ENCODE measurements at places on chromosomes 11 and 22.

DNA sequence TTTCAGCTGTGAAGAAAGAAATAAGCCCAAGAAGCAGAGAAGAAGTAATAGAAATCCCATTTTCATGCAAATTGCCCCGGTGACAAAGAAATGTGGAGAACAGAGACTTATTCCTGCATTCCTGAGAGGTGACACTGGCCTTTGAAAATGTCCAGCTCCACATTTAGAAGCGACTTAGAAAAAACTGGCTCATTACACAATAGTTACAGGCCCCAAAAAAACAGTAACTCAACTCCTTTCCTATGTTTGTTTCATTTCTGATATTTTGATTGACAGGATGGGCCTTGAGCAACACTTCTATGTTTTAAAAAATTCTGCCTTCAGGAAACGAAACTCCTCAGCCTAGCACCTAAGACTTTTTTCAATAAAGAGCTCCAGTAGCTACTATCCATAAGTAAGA, 726.9 kb upstream of the TENM4 start:
- DNase-seq = no peak

DNA sequence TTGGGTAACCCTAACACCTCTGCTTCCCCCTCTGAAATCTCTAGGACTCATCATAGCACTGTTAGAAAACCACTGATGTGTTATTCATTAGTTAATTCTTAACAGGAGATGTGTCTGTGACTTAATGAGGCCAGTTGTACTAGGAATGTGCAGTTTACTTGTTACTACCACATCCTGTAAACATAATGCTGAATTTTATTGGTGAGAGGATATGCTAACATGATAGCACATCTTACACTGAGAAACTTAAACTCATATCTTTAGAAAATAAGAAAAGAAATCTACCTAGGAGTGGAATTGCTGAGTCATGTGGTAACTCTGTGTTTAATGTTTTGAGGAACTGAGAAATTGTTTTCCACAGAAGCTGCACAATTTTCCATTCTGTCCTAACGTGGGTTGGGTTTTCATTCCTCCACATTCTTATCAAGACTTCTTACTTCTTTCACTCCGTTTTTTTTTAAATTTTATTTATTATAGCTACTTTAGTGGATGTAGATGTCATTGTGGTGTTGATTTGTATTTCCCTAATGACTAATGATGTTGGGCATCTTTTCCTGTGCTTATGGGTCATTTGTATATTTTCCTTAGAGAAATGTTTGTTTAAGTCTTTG, 33.7 kb downstream of the RNF121 start:
- no peak for DNase-seq

DNA sequence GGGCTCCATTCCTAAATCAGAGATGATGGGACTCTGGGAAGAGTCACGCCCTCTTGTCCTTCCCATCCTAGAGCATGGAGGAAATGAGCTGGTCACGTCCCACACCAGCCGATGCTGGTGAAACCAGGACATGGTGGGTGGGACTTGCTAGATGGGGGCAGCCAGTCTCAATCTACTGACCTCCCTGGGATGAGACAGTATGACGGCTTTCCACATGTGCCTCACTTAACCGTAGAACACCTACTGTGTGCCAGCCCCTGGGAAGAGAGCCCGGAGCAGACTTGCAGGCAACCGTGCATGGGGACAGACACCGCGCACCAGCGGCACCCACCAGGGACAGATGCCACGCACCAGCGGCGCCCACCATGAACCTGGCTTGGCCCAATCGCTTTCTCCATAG, 3.8 kb downstream of the OSBPL5 start:
- DNase-seq = no peak

GRCh38 chr11:43944761-43945311, 2.4 kb downstream of the C11orf96 start:
- DNase-seq = peak; percentile 54

DNA sequence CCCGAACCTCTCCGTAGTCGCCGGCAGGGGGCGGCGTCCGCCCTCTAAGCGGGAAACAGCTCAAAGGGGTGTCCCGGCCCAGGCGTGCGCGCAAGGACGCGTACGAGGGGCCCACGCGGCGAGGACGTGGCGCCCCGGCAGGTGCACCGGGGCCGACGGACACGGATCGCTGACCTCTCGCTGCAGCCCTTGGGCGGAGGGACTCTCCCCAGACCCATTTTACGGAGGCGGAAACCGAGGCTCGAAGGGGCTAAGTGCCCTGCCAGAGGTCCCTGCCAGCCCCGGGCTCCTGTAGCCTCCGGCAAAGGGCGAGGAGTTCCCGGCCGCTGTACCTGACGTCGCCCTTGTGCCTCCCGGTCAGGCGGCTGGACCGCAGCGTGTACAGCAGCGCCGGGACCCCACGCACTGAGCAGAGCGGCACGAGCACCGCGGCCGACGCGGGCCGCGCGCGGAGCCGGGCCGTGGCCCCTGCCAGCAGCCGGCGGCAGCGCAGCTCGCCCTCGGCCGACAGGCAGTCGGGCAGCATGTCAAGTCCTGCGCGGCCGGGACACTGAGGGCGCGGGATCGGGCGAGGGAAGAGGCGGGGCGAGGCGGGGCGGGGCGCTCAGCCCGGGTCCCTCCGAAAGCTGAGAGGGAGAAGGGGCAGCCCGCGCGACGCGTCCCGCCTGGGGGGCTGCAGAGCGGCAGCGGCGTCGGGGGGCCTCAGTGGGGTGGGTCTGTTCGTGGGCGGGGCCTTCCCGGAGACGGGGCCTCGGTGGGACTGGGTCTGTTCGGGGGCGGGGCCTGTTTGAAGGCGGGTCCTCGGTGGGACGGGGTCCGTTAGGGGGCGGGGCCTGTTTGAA, at the start of gene NUDT8:
Gene NUDT8 (minus strand): TSS at position 552 of the 842 bp plus-strand sequence. CDS start 26 bp downstream, at position 526.
- DNase-seq = peak; percentile 82

- no peak for DNase-seq
These were observed 26.4 kb upstream of the OAF start for GRCh38 chr11:120184371-120184945.

DNA sequence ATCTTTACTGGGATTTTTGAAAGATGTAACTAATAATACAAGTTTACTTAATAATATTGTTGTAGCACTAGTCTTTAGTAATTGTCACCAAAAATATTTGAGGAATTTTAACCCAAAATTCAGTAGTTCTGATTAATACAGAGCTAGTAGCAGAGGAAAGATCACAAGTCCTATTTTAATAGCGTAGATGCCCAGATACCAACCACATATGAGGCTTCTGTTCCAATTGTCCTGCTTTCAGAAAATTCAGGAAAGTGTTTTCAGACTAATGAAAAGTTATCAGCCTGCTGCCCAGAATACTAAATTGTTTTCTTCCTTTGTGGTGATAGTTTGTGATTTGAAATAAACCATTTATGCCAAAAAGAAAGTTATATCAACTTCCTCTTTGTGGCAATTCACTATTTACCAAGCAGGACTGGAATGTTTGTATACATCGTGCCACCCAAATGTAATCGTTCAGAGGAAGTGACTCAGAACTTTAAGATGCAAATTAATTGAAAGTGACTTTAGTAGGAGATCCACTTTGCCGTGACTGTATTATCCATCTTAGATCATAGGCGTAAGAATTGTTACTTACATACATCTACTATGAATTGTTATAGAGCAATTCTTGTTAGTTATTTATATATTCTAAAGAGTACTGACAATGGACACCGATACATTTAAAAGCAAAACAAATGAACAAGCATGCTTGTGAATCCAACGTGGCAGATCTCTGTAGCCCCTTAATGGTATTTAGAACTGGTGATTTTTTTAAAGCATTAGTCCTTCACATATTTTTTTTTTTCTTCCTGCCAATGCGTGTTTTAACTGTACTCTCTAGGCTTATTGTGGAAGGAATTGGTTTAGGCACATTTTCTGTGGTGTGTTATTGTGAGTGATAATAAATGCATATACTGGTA, 231.0 kb downstream of the DDX10 start:
- DNase-seq = no peak

DNA sequence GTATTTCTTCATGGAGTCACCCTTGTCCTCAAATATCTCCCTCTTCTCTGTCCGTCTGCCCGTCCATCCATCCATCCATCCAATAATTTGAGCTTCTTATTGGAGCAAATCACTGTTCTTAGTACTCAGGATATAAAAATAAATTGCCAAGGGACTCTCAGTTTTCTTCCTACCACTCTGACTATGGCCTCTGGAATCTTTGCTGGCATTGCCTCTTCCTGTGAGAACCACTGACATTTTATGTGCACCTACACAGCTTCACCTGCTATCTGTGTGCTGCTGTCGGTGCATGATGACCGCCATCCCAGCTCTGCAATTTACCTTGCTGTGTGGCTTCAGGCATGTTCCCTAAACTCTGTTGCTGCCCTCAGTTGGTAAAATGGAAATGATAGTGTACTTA, 37.9 kb downstream of the TEAD1 start:
- DNase-seq = no peak

DNA sequence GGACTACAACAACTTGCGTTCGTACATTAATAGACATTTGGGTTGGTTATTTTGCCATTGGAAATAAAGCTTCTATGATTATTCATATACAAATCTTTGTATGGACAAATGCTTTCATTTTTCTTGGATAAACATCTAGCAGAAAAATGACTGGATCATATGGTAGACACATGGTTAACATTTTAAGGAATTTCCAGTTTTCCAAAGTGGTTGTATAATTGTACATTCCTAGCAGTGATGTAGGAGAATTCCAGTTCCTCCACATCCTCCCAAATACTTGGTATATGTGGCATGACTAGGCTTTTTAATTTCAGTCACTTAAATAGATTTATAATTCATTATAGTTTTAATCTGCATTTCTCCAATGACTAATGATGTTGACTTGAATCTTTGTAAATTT, 246.2 kb upstream of the NCAM1 start:
- DNase-seq = no peak

DNA sequence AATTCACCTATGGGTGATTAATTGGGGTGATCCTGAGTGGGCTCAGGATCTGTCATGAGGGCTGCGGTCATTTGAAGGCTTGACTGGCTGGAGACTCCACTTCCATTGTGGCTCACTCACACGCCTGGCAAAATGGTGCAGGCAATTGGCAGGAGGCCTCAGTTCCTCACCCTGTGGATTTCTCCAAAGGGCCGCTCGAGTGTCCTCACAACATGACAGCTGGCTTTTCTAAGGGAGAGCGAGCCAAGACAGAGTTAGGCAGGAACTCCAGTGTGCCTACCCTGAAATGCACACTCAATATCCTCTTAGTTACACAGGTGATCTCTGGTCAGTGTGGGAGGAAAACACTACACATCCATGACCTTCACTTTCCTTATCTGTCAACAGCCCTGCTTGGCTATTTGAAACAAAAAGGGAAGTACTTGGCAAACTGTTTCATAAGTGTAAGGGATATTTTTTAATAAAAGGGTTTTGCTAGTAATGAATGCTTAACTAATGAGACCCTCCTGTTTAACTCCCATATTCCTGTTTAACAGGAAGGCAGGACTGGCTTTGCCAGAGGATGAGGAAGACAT, 25.7 kb downstream of the OSBP2 start:
- no peak for DNase-seq

DNA sequence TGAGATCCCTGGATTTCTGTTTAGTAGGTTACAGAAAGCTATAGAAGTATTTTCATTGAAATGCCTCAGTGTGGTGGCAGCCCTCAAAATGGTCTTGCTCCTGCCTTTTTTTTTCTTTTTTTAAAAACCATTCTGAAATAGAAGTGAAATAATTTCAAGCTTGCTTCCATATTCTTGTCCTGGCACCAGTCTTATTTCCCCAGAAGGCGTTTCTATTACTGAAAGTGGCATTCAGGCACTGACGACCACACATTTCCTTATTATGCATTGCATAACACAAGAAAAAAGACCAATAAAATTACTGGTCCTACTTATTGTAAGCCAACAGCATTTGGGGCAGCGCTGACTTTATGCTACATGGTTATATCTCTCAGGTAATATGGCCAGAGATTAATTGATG, 24.5 kb upstream of the LRRC4C start:
- no peak for DNase-seq

DNA sequence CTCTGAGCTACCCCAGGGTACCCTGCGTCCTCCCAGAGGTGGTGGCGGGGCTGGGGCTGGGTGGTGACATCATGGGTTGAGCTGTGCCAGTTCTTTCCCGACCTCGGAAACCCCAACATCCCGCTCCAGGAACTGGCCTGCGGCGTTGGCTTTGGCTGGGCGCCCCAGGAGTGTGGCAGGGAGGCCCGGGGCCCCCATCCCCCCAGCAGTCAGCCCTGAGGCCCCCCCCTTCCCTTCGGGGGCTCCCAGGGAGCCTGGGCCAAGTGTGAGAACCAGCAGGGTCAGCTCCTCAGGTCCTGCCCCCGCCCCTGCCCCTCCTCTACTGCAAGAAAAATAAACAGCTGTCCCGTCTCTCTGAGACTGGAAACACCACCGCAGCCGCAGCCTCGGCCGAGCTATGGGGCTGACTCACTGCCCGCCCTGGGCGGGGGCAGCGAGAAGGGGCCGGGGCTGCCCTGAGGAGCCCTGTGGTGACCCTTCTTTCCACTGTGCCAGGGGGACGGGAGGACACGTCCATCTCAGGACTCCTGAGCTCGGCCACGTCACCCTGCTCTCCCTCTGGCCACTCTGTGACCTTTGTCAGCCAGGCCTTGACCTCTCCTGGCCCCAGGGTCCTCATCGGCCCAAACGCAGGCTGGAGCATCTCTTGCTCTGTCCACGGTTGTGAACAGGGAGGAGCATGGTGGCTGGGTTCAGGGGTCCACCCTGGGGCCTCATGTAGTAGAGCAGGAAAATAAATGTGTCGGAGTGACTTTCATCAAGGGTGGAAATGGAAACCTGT, 73.4 kb downstream of the WNT7B start:
- DNase-seq = no peak

GRCh38 chr22:30636226-30637077, 871 bp downstream of the SLC35E4 start:
- peak; percentile 3 for DNase-seq

DNA sequence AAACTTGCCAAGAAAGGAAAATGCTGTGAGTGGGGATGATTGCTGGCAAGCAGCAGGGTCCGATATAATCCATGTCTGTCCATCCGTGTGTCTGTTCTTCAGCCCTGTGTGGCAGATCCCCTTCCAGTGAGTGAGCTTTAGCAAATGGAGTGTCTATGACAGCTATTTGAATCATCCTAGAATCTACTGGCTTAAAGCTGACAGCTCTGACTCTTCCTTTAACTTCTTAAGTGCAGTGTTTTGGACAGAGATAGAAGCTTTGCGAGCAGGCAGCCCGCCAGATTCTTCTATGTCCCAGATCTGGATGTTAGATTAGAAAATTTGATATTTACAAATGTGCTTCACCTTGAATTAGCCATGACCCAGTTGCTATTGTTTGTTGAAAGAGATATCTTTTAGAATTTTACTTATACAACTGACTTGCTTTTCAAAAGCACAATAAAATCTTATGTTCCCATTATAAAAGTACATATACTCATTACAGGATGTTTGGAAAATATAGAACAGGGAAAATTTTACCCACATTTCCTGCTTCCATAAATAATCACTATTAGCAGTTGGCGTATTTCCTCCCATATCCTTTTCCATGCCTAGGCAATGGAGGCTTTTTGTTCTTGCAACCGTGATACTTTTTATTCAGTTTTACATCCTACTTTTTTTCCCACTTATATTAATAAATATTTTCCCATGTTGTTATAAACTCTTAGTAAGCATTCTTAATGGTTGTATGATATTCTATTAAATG, 124.5 kb downstream of the COMMD9 start:
- DNase-seq = no peak
